ENCODE measurements at places on chromosomes 7 and 10. TPM values are rescaled to one million over a fixed set of nuclear protein-coding genes. Genes with fewer than 3 reads are reported as not detected.

Gene INA
- 0.53 TPM for polyA plus RNA-seq

Gene IKZF1
- polyA plus RNA-seq: 1.3 TPM

Gene AS3MT
- polyA plus RNA-seq: 21.8 TPM

Gene CCDC3
- polyA plus RNA-seq: 14.2 TPM

Gene GNGT1
- polyA plus RNA-seq: not detected

Gene EPO
- 0.20 TPM for polyA plus RNA-seq

Gene GIMAP8
- 8.0 TPM for polyA plus RNA-seq
